Gastrocnemius medialis (tissue), 4 donors: ENCODE measurements at places on chromosomes 13 and 19.

- DNase-seq, result peak; percentile 90
Measured at GRCh38 chr19:51570962-51571575, at the start of gene ZNF175. ZNF175 (plus strand) TSS chr19:51571283; CDS start chr19:51573330, 2,047 bp downstream.

DNA sequence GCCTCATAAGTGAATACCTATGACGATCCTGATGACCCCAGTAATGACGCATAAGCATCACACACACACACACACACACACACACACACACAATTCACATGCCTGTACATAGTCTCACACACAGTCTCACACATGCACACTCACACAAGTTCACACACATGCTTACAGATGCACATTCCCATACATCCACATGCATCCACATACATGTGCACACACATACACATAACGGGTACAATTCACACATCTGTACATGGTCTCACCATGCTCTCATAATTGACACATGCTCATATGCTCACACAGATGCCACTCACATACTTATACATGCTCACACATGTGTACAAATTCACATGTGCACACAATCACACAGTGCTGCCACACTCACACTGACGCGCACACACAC is 105.7 kb upstream of the VSTM2B start:
- DNase-seq, result no peak

DNA sequence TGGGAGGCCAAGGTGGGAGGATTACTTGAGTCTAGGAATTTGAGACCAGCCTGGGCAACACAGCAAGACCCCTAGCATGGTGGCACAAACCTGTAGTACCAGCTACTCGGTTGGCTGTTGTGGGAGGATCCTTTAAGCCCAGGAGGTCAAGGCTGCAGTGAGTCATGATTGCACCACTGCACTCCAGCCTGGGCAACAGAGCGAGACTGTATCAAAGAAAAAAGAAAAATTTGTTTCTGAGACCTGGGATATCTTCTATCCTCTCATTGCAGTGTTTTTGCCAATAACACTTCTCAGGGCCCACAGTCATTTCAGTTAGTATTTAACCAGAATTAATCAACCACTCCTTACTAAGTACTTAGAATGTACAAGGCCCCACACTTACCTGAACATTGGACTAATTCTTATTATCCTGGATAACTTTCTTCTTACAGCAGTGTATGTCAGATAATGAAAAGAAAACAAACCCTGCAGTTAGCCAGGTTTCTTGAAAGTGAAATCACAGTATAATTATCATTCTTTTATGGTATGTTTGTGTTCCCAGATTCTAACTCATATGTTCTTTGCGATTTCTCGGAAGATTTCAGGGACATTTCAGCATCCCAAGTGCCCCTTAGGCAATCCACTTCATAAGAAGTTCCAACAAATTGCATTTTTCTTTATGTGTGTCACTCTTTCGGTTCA is 75.6 kb upstream of the KLF5 start:
- DNase-seq, result no peak

GRCh38 chr13:65468628-65469027 is 1761.5 kb downstream of the PCDH9 start:
- DNase-seq, result no peak
